A673 (cell line): ENCODE measurements at places on chromosomes 2 and 18.
A peak's percentile ranks its signal among the peaks of the same experiment; 100 is the strongest.

DNA sequence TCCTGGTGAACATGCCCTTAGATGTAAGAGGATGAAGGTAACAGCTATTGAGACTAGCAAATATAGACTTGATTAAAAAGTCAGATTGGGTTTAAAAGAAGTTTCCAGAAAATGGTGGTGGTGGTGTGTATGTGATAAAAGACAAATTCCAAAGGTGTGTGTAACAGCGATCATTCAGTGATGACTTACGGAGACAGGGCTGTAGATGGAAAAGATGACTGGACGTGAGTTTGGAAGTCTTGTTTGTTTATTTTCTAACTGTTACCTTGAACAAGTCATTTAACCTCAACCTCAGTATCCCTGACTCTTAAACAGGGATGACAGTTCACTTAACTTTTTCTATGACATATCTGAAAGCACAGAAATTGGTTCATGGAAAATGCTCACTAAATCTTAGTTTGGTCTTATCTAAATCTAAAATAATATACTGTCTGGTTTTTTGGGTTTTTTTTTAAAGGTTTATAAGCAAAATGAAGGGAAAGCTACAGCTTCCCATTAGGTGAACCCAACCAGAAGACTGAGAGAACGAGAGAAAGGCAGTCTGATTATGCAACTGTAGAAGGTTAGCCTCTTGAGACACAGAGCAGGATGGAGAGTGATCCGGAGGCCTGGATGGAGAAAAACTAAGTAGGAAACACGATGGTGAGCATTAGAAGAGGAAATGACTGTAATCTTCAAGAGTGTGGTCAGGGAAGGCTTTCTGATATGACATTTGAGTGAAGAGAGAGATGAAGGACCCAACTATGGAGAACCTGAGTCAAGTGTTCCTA is 71.9 kb downstream of the TCF4 start:
- H3K36me3 ChIP-seq: no peaks in the 10 kb centered on the region
- peaks cover 36% of the 10 kb centered on the region for H3K4me1 ChIP-seq
- no peaks in the 10 kb centered on the region for H3K27me3 ChIP-seq
- no peak overlapping the region for H3K27ac ChIP-seq

DNA sequence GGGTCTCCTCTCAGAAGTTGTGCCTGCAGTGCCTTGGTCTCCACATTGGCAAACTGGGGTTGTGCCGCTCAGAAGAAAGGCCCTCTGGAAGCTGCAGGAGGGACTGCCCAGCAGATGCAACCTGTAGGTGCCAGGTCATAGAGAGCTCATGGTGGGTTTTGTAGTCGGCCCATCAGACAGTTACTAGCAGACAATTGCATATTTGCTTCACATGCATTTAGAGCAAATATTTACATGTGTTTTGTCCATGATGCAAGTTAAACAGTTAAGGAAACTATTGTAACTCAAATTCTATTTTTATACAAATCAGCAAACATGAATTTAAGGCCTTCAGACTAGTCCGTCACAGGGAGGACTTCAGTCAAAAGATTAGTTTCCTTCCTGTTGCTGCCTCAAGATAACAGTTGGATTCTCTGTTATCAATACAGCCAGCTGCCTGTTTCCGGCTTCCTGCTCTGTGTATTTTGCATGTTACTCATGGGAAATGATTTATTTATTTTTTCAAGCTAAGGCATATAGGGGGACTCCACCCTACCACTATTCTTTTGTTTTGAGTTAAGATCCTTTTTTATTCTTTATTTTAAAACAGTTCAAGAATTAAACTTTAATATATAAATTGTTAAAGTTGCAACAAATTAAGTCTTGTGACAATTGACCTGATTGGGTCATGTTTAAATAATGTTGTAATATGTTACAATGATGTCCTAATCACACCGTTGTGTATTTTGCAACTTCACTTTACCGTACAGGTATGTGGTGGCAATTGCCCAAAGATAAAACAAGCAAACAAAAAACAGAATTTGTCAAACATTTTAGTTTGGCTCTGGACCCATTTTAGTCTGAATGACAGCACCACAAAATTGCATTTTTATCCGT is 133.5 kb downstream of the SPTBN1 start:
- peaks cover 64% of the 10 kb centered on the region for H3K4me1 ChIP-seq
- no peaks in the 10 kb centered on the region for H3K27me3 ChIP-seq
- no peak overlapping the region for H3K4me3 ChIP-seq

- no peaks in the 10 kb centered on the region for H3K27me3 ChIP-seq
- no peak for DNase-seq
- H3K27ac ChIP-seq: no peak overlapping the region
- no peaks in the 10 kb centered on the region for H3K4me1 ChIP-seq
- H3K36me3 ChIP-seq: no peaks in the 10 kb centered on the region
- no peak overlapping the region for H3K4me3 ChIP-seq
These were observed 66.5 kb downstream of the TNP1 start for GRCh38 chr2:216793386-216793785.

DNA sequence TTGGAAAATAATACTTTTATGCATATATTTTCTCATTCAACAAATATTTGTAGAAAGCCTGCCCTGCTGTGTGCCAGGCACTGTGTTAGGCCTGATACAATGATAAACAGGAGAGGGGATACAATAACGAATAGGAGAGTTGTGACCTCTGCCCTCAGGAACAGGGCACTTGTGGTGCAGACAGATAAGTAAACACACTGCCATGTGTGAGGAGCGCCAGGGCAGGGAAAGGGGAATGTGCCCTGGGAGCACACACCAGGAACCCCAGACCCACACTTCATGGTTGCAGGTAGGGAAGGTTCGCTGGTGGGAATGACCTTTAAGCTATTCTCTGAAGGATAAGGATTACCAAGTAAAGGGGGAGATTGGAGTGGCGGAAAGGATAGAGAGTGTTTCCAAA is 42.2 kb upstream of the DSC1 start:
- no peak overlapping the region for H3K27ac ChIP-seq
- no peak for DNase-seq
- no peak overlapping the region for H3K4me3 ChIP-seq
- H3K27me3 ChIP-seq: no peaks in the 10 kb centered on the region
- H3K4me1 ChIP-seq: no peaks in the 10 kb centered on the region

- H3K27ac ChIP-seq: no peak overlapping the region
- H3K36me3 ChIP-seq: no peaks in the 10 kb centered on the region
- peak overlapping the region; percentile 60 for H3K4me3 ChIP-seq
- DNase-seq: no peak
- H3K4me1 ChIP-seq: peaks cover 6% of the 10 kb centered on the region
These were observed 8.5 kb downstream of the SPEG start for GRCh38 chr2:219443016-219443696.
